ENCODE measurements at places on chromosomes 4 and X.

DNA sequence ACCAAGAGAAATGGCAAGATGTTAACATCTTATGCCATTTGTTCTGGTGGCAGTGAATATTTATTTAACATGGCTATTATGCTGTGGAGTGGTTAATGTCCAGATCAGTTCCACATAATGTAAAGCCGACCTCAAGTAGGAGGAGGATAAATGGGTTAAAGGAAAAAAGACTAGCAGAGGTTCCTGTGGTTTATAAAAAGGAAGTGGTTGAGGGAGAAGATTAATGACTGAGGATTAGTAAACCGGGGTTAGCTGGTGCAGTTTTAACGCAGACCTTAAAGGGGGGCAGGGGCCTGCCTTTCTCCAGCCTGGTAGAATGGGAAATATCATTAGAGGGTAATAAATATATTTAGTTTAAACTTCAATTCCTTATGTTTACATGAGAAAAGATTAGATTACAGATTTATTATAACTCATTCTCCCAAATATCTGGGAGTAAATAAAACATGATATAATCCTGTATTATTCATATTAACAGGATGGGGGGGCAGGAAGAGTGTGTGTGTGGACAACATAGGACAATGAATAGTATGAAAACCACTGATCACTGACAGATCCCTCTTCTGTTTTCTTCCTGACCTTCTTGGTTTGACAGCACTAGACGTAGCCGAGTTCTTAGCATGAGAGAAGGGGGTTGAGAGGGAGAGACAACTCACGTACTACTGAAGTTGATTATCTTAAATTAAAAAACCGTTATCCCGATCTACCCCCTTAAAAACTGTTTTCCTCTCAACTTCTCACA, 124.1 kb upstream of the LIMCH1 start:
- no peak for DNase-seq

- DNase-seq: no peak
These were observed 1658.0 kb downstream of the C4orf33 start for GRCh38 chr4:130753926-130754325.

DNA sequence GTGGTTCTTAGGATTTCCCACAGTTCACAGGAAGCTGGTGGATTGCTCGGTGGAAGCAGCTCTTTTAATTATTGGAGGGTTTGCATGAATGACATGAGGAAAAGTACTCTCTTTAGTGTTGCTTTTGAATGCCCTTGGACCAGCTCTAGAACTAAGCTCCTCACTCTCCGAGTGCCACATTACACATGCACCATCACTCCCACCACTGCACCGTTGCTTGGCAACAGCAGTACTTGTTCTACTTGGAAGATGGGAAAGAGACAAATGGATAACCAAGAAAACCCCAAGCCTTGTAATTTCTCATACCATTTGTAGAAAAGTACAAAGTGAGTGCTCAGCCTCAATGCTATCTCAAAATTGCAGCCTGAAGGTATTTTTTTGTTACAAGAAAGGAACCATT, 620.2 kb upstream of the BOD1L1 start:
- no peak for DNase-seq

DNA sequence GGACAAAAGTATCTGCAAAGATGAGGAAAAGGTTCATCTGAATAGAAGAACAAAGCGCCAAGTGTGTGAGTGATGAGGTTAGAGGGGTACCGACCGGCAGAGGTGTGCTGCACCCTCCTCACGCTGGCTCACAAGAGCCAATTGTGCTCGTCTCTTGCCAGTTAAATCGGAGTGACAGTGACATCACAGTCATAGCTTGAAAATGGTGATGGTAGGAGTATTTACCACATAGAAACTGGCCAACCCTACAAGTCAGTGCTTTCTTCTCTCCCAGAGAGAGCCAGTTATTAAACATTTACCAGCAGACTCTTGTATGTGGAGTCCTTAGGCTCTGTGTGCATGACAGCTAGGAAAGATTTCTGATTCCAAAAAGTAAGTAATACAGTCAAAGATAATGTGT, 32.4 kb downstream of the CLDN22 start:
- no peak for DNase-seq

DNA sequence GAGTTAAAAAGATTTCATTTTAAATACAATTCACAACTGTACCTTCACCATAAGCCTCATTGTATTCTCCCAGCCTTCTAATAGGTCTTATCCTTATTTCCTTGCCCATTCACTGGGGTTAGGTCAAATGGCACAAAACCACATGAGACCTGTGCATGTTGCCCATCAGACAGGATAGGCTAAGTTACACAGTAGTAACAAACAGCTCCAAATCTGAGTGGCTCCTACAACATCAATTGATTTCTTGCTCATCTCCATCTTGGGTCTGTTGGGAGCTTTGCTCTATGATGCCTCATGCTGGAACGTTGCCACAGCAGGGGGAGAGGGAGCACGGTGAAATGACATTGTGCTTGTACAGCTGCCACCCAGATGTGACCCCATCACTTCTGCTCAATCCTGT, 70.6 kb downstream of the DHX15 start:
- no peak for DNase-seq
